ENCODE measurements at places on chromosomes 7 and 10. TPM values are rescaled to one million over a fixed set of nuclear protein-coding genes. Genes with fewer than 3 reads are reported as not detected.
A peak's percentile ranks its signal among the peaks of the same experiment; 100 is the strongest.

Gene EN2
- polyA plus RNA-seq, result 1.0 TPM

Gene GLI3
- 13.6 TPM for polyA plus RNA-seq

Gene CHST15
- 15.3 TPM for polyA plus RNA-seq

Gene VPS37D
- polyA plus RNA-seq, result 3.1 TPM

Gene BAG3
- polyA plus RNA-seq, result 47.0 TPM

Gene HSPA14
- 13.3 TPM for polyA plus RNA-seq

Gene CALHM1
- 0.06 TPM for polyA plus RNA-seq

Gene ZNF518A
- polyA plus RNA-seq, result 21.5 TPM

DNA sequence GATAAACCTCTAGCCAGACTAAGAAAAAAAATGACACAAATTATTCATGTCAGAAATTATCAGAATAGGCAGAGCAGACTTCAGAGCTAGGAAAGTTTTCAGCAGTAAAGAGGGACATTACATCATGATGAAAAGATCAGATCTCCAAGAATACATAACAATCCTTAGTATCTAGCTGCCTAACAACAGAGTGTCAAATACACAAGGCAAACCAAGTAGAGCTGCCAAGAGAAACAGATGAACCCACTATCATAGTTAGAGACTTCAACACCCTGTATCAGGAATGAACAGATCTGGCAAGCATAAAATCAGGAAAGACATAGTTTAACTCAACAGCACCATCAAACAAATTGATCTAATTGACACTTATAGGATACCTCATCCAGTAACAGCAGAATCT, 92.3 kb downstream of the NKX6-2 start:
- DNase-seq, result no peak

DNA sequence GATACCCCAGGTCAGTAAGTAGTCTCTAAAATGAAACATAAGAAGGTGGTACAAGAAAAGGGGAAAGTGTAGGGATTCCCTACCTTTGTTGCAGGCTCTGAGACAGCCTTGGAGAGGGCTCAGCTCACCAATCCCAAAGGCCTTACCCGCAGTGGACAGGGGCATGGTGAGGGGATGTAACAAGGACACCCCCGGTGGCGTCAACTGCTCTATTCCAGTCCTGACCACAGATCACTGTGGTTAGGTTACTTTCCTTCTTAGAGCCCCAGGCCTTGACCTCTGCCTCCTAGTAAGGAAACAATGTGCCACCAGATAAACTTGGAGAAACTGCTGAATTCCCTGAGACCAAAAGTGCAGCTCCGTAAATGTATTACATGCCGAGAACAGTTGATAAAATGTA, 17.5 kb downstream of the PLXNA4 start:
- no peak for DNase-seq

- DNase-seq, result peak; percentile 31
Measured at GRCh38 chr10:78188446-78188845, 154.8 kb downstream of the RPS24 start.

Data from hindlimb muscle (tissue), 1 donor.